ENCODE measurements at places on chromosomes 3 and 15.

GRCh38 chr3:71109241-71109976 is 474.1 kb downstream of the FOXP1 start:
- DNase-seq: no peak

GRCh38 chr3:154304936-154305335 is 19.4 kb downstream of the DHX36 start:
- DNase-seq: no peak

- DNase-seq: no peak
Observed at GRCh38 chr3:33218446-33219174, at the start of gene SUSD5. TSS of gene SUSD5 (minus strand) at chr3:33218810. CDS start at chr3:33218797, 13 bp downstream.

GRCh38 chr3:6746443-6746842 is 114.5 kb upstream of the GRM7 start:
- DNase-seq: no peak

DNA sequence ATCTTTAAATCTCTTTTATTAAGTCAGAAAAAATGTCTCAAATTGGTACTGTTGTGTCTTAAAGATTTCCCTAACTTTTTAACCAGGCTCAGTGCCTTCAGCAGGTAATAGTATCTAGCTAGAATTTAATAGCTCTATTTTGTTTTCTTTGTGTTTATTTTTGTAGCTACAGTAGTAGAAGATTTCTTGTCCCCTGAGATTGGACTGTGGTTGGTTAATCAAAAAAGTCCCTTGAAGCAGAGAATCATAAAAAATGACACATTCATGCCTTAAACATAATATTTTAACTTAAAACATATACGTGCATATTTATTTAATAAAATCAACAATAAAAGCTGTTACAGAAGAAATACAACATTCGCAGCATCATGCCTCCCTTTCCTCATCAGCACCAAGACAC is 102.8 kb downstream of the EEFSEC start:
- no peak for DNase-seq

- no peak for DNase-seq
Observed at GRCh38 chr15:37586011-37586583, 348.3 kb upstream of the TMCO5A start.

DNA sequence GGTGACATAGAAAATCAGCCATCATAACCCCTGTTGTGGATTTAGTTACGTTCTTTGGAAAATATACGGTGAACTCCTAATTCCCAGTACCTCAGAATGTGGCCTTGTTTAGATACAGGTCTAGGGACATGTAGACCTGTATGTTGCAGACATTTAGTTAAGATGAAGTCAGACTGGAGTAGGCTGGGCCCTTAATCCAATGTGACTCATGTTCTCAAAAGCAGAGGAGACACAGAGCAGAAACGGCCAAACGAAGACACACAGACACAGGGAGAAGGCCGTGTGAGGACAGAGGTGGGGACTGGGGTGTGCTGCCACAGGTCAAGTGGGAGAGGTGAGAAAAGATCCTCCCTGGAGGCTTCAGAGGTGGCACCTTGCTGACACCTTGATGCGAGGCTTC is 119.0 kb upstream of the PROK2 start:
- DNase-seq: no peak

- no peak for DNase-seq
Observed at GRCh38 chr3:149366031-149366430, 11.4 kb downstream of the TM4SF1 start.

GRCh38 chr3:82128271-82128670 is 366.8 kb upstream of the GBE1 start:
- DNase-seq: no peak

- no peak for DNase-seq
Observed at GRCh38 chr15:78265752-78266224, 1.4 kb downstream of the DNAJA4 start.

DNA sequence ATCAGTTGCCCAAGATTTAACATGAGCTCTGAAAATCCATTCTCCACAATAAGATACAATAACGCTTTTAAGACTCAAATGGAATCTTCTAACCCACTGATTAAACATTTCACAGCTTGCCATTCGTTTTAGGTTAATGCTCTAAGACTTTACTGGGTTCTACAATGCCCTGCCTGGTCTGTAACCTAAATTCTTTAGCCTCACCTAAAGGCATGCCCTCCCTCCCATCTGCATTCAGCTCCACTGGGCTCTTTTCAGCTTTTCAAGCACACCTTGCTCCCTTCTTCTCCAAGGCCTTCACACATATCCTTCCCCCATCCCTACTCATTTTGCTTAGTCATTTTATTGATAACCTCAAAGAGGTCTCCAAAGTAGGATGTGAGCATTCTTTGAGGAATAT is 290.9 kb downstream of the LSAMP start:
- no peak for DNase-seq

GRCh38 chr3:54761637-54762036 is 166.2 kb downstream of the LRTM1 start:
- DNase-seq: no peak

DNA sequence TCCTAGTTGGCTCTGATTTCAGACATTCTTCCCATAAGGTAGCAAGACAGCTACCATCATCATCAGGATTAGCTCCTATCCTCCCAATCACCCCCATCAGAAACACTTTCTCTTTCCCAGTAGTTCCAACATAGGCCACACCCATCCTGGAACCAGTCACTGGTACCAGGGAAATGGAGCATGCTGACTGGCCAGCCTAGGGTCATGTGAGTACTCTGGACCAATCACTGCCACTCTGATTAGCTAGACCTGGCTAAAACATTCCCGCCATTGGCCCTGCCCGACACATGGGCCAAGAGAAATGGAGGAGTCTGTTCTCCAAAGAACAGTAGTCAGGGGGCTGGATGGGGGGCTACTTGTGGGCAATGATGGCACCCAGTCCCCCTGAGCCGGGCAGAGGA is 12.4 kb downstream of the EFCC1 start:
- DNase-seq: no peak

DNA sequence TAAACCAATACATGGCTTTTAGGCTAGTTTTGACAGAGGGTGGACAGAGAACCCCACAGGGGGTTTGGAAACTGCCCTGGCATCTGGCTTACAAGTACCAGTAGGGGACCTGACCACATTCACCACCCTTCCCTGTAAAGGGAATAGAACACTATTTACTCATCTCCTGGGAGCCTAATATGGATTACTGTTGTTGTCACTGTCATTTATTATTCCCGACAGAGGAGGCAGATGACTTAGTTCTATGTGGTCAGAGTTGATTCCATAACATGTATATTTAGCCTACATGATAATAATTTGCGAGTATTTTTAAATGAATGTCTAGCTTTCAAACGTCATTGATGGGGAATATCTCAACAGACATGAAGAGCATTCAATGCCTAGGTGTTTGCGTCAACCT is 15.9 kb downstream of the ZBTB38 start:
- no peak for DNase-seq

DNA sequence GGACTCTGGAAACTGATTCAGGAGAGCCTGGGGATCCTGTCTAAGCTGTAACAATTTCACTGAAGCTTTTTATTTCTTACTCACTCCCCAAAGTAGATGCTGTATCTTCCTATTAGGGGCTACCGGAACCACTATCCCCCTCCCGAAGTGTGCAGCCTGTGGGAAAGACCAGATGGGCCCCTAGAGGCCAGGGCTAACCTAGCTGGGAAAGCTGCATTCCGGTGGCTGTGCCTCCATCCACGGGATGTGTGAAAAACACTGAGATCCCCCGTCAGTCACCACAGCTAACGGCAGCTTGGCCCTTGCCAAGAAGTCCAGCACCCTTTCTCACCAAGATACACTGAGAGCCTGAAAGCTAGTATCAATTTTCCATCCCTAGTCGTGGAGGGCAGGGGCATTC is 3.1 kb downstream of the SSUH2 start:
- DNase-seq: no peak

GRCh38 chr3:107848351-107848915 is 242.4 kb downstream of the CD47 start:
- DNase-seq: no peak

GRCh38 chr3:183428447-183429211 is at the start of gene MCF2L2:
TSS of gene MCF2L2 (minus strand) at chr3:183428619. CDS start at chr3:183427977, 642 bp downstream.
- peak; percentile 24 for DNase-seq

GRCh38 chr3:144407335-144407734 is 435.7 kb downstream of the DIPK2A start:
- no peak for DNase-seq

DNA sequence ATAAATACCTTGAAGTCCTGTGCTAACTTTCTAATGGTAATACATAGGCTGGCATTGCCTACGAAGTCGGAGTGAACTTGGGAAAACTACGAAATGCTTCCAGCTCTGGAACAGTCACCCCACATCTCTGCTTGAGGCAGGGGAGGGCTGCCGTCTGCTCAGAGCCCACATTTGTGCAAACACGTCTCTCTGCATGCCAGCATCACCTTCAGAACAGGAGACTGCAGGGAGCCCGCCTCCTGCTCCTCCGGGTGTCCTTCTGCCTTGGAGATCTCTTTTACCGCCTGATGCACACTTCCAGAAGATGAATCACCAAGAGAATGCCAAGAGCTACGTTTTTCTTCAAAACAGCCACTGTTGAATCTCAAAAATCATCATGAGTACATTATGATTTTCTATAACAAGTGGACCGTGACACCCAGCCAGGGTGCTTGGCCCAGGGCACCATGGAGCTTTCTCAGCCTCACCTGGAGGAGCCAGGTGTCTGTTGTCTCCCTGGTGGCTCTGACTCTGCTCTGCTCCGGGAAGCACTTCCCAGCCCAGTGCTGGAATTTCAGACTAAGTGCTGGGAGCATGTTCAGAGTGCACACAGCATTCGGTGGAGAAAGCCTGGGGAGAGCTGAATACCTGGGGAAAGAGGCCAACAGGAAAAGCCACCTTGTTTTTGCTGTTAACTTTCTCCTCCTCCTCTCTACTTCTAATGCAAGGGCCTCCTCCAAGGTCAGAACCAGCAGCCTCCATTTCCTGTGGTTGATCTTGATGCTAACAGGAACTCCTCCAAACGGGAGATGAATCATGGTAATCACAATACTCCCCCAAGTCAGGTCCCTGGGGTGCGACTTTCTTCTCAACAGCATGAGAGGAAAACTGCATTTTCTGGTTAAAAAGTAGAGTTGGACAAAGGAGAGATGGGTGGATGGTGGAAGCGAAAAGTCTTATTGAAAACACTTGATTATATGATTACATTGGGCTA is 467.7 kb downstream of the GABRG3 start:
- no peak for DNase-seq

DNA sequence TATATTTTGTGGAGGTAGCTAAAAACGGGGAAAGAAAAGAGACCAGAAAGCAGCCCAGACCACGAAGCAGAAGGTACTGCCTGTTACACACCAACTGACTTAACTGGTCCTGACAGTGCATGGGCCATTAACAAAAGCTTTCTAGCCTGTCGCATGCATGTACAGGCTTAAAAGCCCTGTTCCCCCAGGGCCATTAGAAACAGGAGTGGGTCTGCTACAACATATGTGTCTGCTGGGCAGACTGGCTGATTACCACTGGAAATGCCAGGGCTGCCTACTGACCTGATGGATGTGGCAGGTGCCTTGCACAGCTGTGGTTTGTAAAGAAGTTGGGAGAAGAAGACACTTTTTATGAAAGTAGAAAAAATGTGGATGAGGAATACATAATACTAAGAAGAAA is 137.4 kb downstream of the GAP43 start:
- DNase-seq: no peak

GRCh38 chr15:92328207-92328606 is 65.5 kb upstream of the ST8SIA2 start:
- DNase-seq: no peak

DNA sequence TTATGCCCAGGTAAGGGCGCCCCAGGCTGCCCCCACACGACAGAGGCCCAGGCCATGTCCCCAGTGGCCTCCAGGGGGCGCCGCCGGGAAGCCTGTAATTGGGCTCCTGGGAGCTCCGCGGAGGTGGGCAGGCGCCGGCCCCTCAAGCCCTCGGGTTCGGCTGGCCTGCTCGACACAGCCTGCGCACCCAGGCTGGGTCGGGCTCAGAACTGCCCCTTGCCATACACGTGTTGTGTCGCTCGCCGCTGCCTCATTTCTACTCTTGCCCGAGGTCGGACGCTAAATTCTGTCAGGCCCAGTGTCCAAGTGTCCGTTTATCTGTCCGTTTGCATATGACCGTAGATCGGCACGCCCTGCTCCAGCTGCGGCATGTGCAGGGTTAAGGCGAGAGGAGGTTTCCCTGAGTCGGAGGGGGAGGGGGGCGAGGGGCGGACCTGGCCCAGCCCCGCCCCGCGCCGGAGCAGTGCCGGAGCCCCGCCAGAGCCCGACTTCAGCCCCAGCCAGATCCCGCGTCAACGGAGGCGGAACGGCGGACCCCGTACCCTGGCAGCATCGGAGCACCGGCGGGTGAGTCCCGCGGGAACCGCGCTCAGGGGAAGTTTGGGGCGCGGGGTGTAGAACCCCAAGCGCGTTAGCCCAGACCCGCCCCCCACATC is at the start of gene KLHDC8B:
KLHDC8B (plus strand) TSS at position 480 of the 656 bp plus-strand sequence. CDS start 1,172 bp downstream, outside the sequence.
- DNase-seq: peak; percentile 78

- DNase-seq: no peak
Observed at GRCh38 chr15:58387130-58387529, 44.7 kb upstream of the LIPC start.

- DNase-seq: no peak
Observed at GRCh38 chr15:99387421-99388168, 136.3 kb downstream of the LRRC28 start.

- DNase-seq: no peak
Observed at GRCh38 chr15:93803421-93804152, 427.8 kb upstream of the MCTP2 start.

DNA sequence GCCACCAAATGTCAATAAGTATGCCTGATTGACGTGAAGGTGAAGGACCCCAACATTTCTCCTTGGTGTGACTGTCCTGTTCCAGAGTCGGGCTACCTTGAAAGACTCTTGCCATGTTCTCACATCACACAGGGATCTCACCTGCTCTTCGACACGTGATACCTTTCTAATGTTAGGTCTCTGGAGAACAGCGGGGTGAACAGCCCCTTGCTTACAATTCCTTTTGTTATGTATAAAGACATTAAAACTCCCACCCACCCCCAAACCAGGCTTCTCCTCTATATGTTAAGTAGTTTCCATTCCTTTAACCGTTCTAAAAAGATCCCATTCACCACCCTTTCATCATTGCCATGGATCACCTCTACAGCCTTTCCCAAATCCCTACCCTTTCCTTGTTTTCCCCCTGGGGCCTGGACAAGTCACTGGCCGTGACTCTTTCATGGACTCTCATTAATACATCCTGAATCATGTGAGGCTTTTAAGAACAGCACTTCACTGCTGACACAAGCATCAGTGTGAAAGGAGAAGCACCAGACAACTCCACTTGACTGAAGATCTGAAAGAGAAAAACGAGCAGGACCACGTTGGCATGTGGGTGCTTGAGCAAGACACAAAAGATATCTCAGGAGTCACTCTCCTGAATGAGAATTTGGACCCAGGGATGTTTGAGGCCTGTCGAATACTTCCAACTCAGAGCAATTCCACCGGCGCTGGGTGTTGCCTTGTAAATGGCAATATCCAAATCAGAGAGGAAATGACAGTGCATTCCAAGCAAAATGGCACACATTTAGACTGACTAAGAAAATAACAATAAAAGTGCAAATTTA is 115.0 kb downstream of the FOXP1 start:
- no peak for DNase-seq
